ENCODE measurements at places on chromosomes 3 and 15.

DNA sequence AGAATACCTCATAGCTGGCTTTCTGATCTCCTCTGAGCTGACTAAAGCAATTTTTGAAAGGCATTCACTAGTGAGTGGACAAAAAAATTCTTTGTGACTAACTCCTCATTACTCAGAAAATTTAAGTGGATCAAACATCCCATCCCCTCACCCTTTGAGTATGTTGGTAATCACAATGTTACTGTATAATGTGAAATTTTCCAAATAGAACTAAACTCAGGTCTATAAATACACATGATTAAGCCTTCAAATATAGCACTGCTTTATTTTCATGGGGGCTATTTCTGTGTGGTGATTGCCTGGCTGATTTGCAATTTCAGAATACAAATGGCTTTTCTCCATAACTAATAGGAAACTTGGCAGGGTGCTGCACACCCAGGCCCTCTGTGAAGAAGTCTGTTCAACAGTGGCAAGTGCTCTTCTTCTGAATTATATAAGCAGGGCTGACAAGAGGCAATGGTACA is 45.9 kb upstream of the ACTC1 start:
- no peak for DNase-seq

DNA sequence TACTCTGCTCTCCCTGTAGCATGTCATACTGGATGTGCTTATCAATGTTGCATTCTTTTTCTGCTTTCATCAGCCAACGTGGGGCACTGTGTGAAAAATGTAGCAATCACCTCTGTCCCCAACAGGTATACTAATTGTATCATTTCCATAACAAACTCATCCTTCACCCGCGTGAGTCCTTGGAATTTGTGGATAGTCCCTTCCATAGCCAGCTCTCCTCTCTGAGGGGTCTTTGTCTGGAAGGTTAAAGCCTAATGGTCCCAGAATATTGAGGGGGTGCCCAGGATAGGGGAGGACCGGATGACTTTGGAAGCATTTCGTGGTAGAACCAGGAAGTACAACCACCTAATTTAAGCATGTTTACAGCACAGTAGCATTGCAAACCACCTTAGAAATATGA is 124.6 kb downstream of the FOXB1 start:
- DNase-seq = no peak

- DNase-seq = no peak
Measured at GRCh38 chr15:66713843-66714508, 11.9 kb downstream of the SMAD6 start.

DNA sequence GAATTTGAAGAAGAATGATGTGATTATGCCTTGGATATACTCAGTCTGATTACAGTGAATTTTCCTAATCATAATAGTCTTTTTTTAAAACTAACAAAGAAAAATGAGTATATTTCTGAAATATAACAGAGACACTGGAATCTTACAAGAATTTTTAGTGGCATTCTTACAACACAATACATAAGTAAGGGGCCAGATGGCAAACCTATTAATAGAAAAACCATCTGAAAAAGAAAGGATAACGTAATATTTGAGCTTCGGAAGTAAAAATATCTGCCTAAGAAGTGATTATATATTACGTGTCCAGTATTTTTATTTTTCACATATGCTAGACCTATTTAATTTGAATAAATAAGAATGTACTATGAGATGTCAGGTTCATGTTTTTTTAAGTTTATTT is 452.8 kb downstream of the NAALADL2 start:
- no peak for DNase-seq

DNA sequence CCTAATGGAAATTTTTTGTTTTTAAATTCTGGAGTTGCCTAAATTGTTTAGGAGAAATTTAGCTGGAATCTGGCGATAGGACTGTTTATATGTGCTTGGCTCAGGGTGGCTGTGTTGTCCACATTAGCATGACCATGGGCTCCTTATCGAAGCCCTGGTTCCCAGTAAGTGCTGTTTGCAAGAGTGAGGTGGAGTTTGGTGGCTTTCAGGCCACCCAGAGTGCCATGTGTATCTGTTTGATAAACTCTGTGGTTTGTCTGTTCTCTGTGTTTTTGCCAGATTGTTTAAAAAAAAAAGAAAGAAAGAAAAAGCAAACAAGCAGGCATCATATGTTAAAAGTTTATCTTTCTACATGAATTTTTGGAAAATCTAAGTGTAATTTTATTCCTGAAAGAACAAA is 51.5 kb downstream of the PLCL2 start:
- DNase-seq = no peak

DNA sequence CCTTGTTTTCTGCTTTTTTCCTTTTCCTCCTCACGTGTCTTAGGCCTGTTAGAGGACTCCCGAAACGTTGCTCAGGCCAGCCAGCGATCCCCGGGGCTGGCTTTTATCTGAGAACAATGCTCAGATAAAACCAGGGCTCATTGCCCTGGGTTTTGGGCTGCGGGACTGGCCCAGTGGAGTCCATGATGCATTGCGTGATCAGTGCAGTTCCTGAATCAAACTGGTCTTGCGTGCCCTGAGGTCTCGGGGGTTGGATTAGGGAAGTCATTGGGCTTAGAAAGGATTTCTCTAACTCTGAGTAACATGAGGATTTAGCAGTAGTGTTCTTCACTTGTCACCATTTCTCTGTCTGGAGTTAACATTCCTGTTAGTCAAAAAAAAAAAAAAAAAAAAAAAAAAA is 66.3 kb downstream of the CCR1 start:
- DNase-seq = no peak

DNA sequence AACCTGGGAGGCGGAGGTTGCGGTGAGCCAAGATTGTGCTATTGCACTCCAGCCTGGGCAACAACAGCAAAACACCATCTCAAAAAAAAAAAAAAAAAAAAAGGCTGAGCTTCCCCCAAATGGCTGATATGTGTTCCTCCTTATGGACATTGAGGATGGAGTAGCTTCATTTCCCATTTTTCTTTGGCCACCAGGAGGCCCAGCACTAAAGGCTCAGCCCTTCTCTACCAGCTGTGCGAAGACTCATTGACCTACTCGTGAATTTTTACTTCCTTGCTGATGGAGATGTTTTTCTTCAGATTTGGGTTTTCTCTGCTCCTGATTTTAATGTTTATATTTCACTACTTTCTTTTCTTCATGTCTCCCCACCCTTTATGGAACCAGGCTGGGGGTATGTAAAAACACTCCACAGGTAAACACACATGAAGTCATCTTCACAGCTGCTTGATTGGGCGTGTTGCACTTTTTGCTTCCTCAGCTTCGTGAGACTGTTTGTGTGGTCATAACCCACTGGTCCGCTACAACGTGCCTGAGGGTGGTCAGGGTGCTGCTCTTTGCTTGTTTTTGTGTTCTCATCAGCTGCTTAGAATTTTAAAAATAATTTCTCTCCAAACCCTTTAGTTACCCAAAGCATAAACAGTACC is 13.5 kb downstream of the SEMA4B start:
- DNase-seq = no peak

- DNase-seq = no peak
Measured at GRCh38 chr3:127167315-127168043, 25.5 kb upstream of the PRR23E start.

DNA sequence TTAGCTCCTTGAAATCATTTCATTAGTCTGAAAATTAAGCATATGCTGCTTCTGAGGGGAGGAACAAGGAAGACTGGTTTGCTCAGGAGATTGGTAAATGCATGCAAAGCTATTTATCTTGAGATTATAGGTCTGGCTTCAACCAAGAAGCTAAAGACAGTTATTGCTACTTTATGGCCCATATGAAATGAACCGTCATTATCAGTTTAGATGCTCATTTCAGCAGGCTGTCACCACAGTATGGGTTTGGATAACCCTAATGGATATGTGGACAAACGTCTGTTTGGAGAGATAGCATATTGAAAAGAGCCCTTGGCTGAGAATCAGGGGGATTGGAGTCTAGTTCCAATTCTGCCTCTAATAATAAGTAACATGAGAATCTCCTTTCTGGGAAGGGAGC is 922.6 kb downstream of the TUSC7 start:
- DNase-seq = no peak

- no peak for DNase-seq
Measured at GRCh38 chr3:170054204-170054603, 16.4 kb downstream of the GPR160 start.

GRCh38 chr15:67409175-67409574 is 111.8 kb upstream of the C15orf61 start:
- no peak for DNase-seq

DNA sequence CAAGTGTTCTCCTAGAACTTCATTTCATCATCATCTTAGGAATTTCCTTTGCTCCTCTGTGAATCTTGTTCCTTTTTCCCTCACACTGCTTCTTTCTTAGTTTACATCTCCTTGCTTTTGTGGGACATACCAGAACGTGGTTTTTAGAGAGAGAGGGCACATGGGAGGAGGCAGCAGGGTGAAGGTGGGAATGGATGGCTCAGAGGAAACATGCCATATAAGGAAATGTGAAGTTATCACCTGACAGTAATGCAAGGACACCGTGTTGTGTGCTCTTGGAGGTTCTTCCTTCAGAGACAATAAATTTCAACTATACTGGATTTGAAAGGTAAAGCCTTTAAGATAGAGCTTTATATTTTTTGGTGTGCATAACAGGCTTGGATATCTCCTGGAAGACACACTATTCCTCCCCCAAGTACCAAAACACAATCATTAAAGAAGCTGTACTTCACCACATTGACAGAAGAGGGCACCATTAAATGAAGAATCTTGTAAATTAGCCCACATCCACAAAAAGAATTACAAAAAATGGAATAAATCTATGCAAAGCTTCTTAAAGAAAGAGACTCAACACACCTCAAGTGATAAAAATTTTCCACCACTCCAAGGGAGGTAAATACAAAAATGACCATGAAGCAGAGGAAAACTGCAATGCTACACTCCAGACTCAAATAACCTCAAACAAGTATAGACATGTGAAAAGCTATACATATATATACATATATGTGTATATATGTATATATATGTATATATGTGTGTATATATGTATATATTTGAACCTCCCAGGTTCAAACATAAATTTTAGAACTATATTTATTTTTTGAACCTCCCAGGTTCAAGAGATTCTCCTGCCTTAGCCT is 26.1 kb downstream of the RPL39L start:
- no peak for DNase-seq

DNA sequence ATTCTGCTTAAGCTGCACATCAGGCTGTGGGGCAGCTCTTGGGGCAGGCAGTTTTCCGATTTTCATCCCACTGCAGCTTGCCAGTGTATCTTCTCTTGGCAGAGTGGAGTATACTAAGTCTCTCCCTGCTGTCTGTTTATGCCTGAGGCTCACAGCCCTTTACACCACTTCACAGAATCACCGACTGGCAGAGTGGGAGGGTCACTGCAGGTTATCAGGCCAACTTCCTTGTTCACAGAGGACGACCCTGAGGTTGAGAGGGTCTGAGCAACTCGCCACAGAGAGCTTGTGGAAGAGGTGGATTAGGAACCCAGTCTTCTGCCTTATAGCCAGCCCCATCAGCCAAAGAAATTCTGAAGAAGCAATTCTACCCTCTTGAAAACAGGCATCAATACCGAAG is 30.9 kb downstream of the KIF9 start:
- DNase-seq = no peak

DNA sequence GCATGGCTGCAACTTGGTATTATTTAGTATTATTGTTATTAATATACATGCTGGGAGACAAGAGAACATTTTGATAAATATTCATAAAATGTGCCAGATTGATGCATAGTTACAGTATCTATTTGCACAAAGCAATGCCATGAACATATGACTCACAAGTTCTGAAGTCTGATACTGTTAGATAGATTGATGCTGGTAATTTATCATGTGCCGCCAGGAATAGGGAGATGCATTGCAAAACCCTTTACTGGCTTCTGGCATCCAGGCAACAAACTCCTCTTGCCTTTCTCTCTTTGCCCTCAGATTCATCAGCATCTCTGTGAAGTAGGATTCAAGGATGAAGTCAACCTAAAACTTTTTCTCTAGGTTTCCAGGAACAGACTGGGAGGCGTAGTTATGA is 41.0 kb upstream of the SLC25A26 start:
- no peak for DNase-seq

- DNase-seq = no peak
Measured at GRCh38 chr3:140242818-140243276, 307.9 kb downstream of the CLSTN2 start.

GRCh38 chr3:46348823-46349482 is 5.0 kb upstream of the CCR2 start:
- no peak for DNase-seq

- no peak for DNase-seq
Measured at GRCh38 chr3:155356594-155357370, 63.3 kb upstream of the STRIT1 start.

GRCh38 chr15:36497901-36498300 is 81.5 kb upstream of the CDIN1 start:
- no peak for DNase-seq

DNA sequence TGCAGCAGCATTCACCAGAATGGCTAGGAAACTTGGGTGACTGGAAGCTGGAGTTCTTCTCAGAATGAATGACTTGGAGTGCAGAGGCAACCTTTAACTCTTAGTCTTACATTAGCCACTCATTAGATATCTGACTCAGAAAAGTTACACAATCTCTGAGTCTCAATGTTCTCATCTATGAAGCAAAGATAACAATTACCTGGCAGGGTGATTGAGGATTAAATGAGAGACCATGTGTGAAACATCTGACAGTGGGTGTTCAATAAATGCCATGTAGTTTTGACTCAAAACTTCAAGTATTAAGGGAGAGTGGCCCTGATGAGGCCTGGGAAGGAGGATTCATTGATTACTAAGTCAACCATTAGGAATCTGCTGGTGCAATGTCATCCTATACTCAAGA is 48.3 kb downstream of the MRPL3 start:
- DNase-seq = no peak

DNA sequence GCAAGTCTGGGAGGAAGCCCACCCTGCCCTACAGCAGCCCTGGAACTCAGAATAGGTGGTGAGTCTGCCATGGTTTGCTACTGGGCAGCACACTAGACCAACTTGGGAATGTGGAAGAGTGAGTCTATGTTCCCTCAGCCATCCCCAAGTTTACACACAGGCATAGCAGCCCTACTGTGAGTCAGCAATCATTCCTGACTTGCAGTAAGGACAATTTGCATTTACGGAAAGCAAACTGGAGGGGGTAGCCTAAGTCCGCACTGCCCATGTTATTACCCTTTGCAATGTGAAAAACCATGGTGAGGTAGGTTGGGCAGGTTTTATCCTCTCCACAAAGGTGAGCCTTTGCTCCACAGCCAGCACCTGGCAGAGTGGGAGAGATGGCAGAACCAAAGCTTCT is 4.6 kb downstream of the TCTA start:
- DNase-seq = no peak

DNA sequence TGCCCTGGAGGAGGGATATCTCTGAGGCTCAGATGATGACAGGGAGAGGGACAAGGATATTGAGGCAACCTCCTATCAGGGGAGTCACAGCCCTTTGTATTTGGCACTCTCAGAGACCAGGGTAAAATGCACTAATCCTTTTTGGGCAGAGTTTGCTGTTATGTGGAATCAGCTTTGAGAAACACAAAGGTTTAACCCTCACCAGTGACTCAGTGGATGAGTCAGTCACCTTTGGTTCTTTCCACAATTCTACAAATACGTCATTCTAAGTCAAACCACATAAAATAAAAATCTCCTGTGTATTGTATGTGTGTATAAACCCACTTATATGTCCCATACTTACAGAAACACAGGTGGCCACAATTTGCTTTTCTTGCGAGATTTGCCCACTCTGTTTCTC is 5.1 kb downstream of the LSAMP start:
- no peak for DNase-seq

GRCh38 chr15:70507772-70508371 is 255.5 kb downstream of the UACA start:
- DNase-seq = no peak

GRCh38 chr3:99651531-99651930 is 13.1 kb downstream of the COL8A1 start:
- DNase-seq = no peak

- no peak for DNase-seq
Measured at GRCh38 chr3:47705391-47705790, 76.3 kb downstream of the SMARCC1 start.
